ENCODE measurements at places on chromosomes 5 and 9.

- no peak for DNase-seq
These were observed 101.6 kb upstream of the BASP1 start for GRCh38 chr5:17115855-17116254.

DNA sequence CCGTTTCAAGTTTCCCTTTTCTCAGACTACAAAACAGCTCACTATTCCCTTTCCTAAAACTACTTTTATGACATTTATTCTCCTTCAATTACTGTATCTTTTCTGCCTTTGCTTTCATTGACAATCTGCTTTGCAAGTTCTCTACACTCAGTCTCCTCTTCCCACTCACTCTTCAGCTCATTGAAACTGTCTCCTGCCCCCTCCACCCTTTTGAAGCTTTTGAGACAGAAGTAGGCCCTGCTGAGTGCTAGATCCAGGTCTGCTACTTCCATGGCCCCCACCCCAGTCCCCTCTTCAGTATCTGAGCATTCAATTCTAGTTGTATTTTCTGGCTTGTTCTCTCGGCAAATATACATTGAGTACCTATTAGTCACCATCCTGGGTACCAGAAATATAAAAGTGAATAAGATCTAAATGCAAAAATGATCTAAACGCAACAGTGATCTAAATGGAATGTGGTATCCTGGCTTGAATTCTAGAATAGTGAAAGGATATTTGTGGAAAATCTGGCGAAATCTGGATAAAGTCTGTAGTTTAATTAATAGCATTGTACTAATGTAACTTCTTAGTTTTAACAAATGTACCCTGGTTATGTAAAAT is 58.4 kb downstream of the OR2K2 start:
- DNase-seq = no peak

GRCh38 chr9:27033815-27034403 is 28.4 kb upstream of the LRRC19 start:
- DNase-seq = peak; percentile 19

GRCh38 chr9:88813638-88814209 is 177.5 kb upstream of the S1PR3 start:
- DNase-seq = no peak

GRCh38 chr9:133684121-133684935 is 48.2 kb downstream of the DBH start:
- peak; percentile 39 for DNase-seq

- no peak for DNase-seq
These were observed 394.1 kb upstream of the GRIA1 start for GRCh38 chr5:153096381-153096780.

DNA sequence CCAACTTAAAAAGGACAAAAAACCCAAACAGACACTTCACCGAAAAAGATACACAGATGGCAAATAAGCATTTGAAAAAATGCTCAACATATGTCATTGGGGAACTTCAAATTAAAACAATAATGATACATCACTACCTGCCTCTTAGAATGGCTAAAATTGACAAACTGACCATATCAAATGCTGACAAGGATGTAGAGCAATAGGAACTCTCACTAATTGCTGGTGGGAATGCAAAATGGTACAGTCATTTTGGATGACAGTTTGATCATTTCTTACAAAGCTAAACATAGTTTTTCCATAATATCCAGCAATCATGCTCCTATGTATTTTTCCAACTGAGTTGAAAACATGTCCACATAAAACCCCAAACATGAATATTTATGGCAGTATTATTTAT is 58.9 kb upstream of the RAPGEF6 start:
- DNase-seq = no peak

DNA sequence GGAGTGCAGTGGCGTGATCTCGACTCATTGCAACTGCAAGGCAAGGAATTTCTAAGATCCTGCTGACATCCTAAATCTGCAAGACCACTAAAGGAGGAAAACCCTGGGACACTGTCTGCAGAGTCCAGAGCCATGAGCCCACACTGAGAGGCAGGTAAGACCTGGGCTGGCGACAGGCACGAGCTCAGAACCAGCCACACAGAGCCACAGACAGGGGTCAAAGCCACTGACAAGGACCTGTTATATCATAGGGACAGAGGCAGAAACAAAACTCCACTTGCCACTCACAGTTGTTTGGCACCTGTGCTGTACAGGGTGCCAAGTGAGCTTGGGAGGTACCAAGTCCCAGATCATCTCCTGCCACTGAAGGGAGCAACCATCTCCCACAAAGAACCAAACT is 34.2 kb downstream of the IPPK start:
- DNase-seq = no peak

- no peak for DNase-seq
These were observed 250.5 kb upstream of the PDE4D start for GRCh38 chr5:60143942-60144549.

GRCh38 chr9:131275332-131276093 is 797 bp downstream of the FAM78A start:
- no peak for DNase-seq

All from cerebellum (tissue), 4 donors.